ENCODE measurements at places on chromosomes 11 and 22. TPM values are rescaled to one million over a fixed set of nuclear protein-coding genes. Genes with fewer than 3 reads are reported as not detected.

GRCh38 chr11:104761511-104761910 lies 136.7 kb downstream of the CASP12 start:
- no peak for DNase-seq
- no peaks in the 10 kb centered on the region for H3K27me3 ChIP-seq
- H3K27ac ChIP-seq: no peak overlapping the region
- no peaks in the 10 kb centered on the region for H3K36me3 ChIP-seq
- no peaks in the 10 kb centered on the region for H3K4me1 ChIP-seq

DNA sequence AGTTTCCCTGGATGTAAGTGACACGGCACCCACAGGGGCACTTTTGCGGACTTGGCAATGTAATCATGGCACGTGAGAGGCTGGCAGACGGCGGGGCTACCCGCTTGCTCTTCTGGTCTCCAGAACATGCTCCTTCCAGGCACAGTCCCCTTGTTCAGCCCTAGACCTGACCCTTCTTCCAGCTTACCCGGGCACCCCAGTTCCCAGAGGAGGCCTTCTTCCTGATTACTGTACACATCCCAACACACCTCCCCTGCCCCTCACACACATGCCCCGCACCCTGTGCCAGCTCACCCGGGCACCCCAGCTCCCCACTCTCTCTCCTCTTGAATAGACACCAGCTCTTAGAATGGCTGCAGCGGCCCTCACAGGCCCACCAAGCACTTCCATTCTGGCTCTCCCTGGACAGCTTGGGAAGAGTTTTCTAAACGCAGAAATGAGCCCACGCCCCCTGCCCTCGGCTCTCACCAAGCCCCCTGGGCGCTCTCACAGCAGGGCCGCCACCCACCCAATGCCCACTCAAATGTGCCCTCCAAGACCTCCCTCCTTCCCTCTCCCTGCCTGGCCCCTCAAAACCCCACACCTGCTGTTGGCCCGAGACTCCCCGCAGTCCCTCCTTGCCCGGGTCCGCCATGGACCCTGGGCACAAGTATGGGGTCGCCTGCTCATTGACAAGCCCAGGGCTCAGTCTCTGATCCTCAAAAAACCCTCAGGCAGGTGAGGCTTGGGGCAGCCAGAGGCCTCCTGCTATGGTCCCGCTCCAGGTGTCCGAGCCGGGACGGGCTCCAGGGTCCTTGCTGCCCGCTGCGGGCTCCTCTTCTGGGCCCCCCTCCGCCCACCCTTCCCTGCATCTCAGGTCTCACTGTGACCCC lies 88.5 kb downstream of the WNT7B start:
- no peak overlapping the region for H3K27ac ChIP-seq
- H3K36me3 ChIP-seq: peaks cover 10% of the 10 kb centered on the region
- H3K4me3 ChIP-seq: no peak overlapping the region
- DNase-seq: no peak
- H3K4me1 ChIP-seq: peaks cover 48% of the 10 kb centered on the region
- peaks cover 2% of the 10 kb centered on the region for H3K27me3 ChIP-seq

DNA sequence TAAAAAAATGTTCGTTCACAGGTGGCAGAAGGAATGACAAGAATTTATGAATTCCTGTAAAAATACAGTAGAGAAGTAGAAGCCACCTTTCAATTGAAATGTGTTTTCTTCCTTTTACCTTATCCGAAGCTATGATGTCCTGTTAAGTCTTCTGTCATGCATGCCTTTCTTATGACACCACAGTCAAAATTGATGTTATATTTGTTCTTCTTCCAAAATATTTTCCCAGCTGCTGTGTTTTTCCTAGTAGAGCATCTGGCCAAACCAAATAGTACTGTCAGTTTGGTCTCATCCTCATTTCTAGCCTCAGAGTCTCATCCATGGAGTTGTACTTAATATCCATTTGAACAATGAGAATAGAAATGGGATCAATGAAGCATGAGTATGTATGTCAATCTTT lies 206.1 kb downstream of the PGR start:
- no peak for DNase-seq
- no peaks in the 10 kb centered on the region for H3K27me3 ChIP-seq
- no peaks in the 10 kb centered on the region for H3K4me1 ChIP-seq
- no peak overlapping the region for H3K4me3 ChIP-seq
- peak overlapping the region; percentile 65 for H3K27ac ChIP-seq

- H3K27me3 ChIP-seq: no peaks in the 10 kb centered on the region
- H3K4me3 ChIP-seq: no peak overlapping the region
- no peaks in the 10 kb centered on the region for H3K36me3 ChIP-seq
Observed at GRCh38 chr11:111069066-111069465, 176.5 kb upstream of the POU2AF2 start.

DNA sequence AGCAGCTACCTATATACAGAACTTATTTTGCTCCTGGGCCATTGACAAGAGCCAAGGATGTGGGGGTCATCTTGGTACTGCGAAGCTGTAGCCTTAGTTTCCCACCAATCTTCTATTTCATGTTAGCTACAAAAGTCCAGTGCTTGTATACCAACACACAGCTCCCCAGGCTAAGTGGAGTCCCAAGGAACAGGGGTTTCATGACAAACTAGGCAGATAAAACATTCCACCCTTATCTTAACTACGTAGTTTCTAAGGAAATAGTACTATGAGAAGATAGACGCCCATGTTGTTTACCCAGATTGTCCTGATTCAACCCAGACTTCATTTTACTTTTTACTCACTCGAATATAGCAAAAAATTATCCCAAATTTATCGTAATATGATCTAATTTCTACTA lies 218.5 kb downstream of the DYNC2H1 start:
- H3K27ac ChIP-seq: no peak overlapping the region
- H3K36me3 ChIP-seq: peaks cover 9% of the 10 kb centered on the region
- H3K4me3 ChIP-seq: no peak overlapping the region
- no peaks in the 10 kb centered on the region for H3K27me3 ChIP-seq

DNA sequence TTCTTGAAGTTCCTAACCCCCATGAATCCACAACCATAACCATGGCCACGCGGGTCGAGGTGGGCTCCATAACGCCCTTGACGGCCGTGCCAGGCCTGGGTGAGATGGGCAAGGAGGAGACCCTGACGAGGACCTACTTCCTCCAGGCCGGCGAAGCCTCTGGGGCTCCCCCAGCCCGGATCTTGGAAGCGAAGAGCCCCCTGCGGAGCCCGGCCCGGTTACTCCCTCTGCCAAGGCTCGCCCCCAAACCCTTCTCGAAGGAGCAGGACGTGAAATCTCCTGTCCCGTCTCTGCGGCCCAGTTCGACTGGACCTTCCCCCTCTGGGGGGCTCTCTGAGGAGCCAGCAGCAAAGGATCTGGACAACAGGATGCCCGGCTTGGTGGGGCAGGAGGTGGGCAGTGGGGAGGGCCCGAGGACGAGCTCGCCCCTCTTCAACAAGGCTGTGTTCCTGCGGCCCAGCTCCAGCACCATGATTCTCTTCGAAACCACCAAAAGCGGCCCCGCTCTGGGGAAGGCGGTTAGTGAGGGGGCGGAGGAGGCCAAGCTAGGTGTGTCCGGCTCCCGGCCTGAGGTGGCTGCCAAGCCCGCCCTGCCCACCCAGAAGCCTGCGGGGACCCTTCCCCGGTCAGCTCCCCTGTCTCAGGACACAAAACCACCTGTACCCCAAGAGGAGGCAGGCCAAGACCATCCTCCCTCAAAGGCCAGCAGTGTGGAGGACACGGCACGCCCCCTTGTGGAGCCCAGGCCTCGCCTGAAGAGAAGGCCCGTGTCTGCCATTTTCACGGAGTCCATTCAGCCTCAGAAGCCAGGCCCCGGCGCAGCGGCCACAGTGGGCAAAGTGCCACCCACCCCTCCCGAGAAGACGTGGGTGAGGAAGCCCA lies 75.7 kb downstream of the KIAA1671 start:
- H3K4me1 ChIP-seq: peaks cover 27% of the 10 kb centered on the region
- H3K27ac ChIP-seq: peak overlapping the region; percentile 19
- H3K4me3 ChIP-seq: no peak overlapping the region
- peaks cover 18% of the 10 kb centered on the region for H3K36me3 ChIP-seq

GRCh38 chr22:35126993-35127392 lies 61.0 kb downstream of the ISX start:
- no peak overlapping the region for H3K4me3 ChIP-seq
- DNase-seq: no peak

DNA sequence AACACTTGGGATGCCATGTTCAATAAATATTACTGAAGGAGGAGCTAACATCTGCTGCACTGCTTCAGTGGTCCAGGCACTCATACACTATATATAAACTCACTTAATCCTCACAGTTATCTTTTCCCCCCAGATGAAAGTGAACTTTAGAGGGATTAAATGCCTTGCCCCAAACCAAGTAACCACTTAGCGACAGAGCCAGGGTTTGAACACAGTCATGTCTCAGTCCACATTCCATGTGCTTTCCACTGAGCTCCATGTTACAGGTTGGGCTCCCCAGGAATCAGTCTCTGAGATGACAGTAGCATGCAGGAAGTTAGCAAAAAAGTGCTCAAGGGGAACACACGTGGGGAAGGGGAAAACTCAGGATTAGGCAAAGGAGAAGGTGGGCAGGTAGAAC lies 59.3 kb downstream of the ENDOD1 start:
- peaks cover 23% of the 10 kb centered on the region for H3K4me1 ChIP-seq
- H3K27me3 ChIP-seq: peaks cover 4% of the 10 kb centered on the region
- H3K36me3 ChIP-seq: no peaks in the 10 kb centered on the region
- DNase-seq: no peak
- H3K27ac ChIP-seq: no peak overlapping the region
- H3K4me3 ChIP-seq: no peak overlapping the region

DNA sequence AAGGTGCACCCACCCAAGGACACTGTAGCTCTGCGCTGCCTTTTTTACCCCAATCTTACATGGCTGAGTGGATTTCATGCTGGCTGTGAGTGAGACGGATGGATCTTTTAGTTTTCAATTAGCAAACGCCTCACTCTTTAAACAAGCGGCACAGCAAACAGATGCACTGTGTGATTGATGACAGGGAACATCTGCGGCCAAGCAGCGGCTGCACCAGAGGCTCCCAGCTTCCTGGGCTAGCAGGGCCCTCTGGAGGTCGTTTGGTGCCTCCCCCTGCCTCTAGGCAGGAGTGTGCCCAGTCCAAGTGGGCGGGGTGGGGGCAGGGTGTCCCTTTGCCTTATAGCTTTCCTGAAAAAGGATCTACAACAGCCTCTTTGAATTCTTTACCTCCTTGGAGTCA lies 2.1 kb upstream of the DRD2 start:
- H3K27me3 ChIP-seq: peaks cover 59% of the 10 kb centered on the region
- H3K27ac ChIP-seq: no peak overlapping the region
- H3K4me3 ChIP-seq: no peak overlapping the region
- no peak for DNase-seq
- H3K4me1 ChIP-seq: peaks cover 28% of the 10 kb centered on the region

DNA sequence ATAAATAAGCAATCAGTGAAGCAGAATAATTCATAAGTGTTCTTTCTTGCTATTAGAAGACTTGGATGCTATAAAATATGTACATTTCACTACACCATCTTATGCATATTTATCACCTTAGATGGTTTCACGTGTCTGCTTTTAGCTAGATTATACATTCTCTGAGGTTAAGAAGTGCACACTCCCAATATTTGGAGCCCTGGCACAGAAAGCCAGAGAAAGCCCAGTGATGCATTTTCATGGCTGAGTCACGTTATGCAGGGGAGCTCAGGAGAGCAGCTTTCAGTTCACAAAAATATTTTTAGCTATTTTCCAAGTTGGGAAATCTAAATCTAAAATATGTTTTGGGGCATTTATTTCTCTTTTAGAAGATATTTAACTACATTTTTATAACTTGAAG lies 5.1 kb upstream of the TP53AIP1 start:
- H3K36me3 ChIP-seq: no peaks in the 10 kb centered on the region
- H3K27ac ChIP-seq: no peak overlapping the region
- H3K4me1 ChIP-seq: peaks cover 9% of the 10 kb centered on the region
- H3K4me3 ChIP-seq: no peak overlapping the region
- H3K27me3 ChIP-seq: no peaks in the 10 kb centered on the region

GRCh38 chr11:10255388-10256125 lies 38.5 kb downstream of the SBF2 start:
- H3K4me3 ChIP-seq: no peak overlapping the region
- no peaks in the 10 kb centered on the region for H3K4me1 ChIP-seq
- DNase-seq: no peak
- no peaks in the 10 kb centered on the region for H3K27me3 ChIP-seq
- no peaks in the 10 kb centered on the region for H3K36me3 ChIP-seq
- no peak overlapping the region for H3K27ac ChIP-seq

DNA sequence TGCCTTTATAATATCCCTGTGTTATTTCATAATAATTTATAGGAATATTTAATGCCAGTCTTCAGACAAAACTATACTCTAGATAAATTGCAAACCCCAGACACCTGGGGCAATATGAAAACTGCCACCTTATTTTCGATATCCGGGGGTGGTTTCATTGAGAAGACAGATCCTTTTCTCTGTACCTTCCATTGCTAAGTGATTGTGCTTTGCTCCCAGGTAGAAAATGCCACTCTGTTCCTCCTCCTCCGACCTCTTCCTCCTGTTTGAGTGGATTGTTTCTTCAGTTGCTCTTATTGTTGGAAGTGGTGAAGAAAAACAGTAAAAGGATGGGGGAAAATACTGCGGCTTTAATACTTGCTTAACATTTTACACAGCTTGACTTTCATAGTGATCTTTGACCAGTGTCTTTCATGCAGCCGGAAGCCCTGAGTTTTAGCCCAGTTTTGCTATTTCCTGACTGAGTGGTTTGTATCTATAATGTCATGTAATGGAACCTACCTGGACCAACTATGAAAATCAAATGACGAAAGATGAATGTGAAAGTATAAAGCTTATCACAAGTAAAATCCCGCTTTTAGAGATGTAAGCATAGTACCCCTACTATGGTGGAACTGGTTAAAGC lies 5.6 kb upstream of the GRIK4 start:
- DNase-seq: no peak
- H3K36me3 ChIP-seq: no peaks in the 10 kb centered on the region
- no peak overlapping the region for H3K4me3 ChIP-seq
- H3K27ac ChIP-seq: no peak overlapping the region
- peaks cover 7% of the 10 kb centered on the region for H3K4me1 ChIP-seq

DNA sequence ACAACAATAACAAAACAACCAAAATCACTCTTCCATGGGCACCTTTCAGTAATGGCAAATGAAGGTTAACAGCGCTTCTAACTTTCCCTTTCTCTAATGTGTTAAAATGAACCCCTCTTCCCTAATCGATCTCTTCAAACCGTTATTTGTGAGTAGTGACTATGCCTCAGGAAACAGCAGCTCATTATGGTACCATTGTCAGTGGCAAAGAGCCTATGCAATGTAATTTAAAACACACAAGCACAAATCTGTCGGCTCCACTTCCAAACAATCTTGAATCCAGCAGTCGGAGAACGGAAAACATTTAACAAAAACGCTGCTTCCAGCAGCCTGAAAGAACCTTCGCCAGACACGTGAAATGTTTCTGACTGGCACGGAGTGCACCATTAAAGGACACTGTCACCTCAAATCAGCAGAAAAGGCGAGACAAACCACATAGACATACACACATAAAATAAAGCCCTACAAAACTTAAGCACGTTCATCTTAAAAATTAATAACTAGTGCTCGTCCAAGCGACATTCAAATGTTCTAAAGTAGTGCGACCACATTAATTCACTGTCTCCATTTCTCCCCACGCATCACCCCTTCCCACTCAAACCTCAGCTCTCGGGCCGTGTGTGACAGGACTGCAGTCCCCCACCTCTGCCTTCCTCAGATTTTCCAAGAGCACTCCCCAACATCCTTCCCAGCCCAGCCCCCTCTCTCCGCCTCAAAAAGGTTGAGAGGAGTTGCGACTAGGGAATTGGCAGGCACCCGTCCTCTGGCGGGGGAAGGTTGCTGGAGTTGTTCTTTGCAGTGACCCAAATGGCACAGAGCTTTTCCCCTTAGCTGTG lies 748 bp downstream of the RAB30 start:
- peak overlapping the region; percentile 94 for H3K27ac ChIP-seq
- no peaks in the 10 kb centered on the region for H3K27me3 ChIP-seq

APOL6 gene
- total RNA-seq: 10.7 TPM

KRTAP5-9 gene
- not detected for total RNA-seq

UPK3A gene
- not detected for total RNA-seq

CENPM gene
- total RNA-seq: 5.2 TPM

KRTAP5-11 gene
- total RNA-seq: not detected

All from spinal cord (tissue), 10 donors.